ENCODE measurements at places on chromosomes 5 and 9. TPM values are rescaled to one million over a fixed set of nuclear protein-coding genes. Genes with fewer than 3 reads are reported as not detected.

DNA sequence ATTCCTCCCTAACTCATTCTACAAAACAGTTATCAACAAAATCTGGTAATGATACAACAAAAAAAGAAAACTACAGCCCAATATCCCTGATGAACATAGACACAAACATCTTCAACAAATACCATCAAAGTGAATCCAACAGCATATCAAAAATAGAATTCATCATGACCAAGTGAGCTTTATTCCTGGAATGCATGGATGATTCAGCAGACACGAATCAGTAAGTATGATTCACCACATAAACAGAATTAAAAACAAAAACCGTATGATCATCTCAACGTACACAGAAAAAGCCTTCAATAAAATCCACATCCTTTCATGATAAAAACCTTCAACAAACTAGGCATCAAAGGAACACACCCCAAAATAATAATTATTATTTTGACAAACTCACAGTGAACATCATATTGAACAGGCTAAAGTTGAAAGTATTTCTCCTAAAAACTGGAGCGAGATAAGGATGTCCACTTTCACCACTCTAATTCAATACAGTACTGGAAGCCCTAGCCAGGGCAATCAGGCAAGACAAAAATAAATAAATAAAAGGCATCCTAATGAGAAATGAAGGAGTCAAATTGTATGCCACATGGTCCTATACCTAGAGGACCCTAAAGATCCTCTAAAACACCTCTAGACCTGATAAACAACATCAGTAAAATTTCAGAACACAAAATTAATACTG is 305.1 kb upstream of the RGMB start:
- DNase-seq, result no peak

DNA sequence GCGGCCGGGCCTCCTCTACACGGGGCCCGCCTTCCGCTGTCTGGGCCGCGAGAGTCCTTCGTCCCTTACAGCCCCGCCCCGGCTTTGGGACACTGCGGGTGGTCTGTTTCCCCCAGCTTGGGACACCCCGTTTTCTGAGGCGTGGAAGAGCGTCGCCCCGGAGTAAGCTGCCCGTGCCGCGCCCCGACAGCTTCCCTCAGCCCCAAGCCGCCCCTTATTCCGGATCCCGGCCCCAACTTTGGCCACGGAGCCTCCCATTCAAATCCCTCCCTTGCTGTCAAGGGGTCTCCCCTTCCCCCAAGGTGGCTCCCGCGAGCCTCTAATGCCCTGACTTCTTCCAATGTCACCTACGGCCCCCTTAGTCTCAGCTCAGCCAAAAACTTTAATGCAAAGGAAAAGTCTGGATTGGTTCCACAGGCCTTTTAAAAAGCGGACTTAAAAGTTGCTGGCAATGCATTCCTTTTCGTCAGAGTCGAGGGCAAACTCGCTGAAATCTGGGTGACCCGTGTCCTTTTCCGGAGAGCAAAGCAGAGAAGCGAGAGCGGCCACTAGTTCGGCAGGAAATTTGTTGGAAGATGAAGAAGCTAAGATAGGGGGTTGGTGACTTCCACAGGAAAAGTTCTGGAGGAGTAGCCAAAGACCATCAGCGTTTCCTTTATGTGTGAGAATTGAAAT is 19.8 kb downstream of the EXOSC2 start:
- DNase-seq, result no peak

Gene FST
- 0.54 TPM for total RNA-seq

GRCh38 chr5:148794729-148795561 is 31.5 kb upstream of the ADRB2 start:
- no peak for DNase-seq

GRCh38 chr5:172007175-172008110 is 1.0 kb upstream of the FBXW11 start:
- no peak for DNase-seq

Gene IGFBPL1
- not detected for total RNA-seq

DNA sequence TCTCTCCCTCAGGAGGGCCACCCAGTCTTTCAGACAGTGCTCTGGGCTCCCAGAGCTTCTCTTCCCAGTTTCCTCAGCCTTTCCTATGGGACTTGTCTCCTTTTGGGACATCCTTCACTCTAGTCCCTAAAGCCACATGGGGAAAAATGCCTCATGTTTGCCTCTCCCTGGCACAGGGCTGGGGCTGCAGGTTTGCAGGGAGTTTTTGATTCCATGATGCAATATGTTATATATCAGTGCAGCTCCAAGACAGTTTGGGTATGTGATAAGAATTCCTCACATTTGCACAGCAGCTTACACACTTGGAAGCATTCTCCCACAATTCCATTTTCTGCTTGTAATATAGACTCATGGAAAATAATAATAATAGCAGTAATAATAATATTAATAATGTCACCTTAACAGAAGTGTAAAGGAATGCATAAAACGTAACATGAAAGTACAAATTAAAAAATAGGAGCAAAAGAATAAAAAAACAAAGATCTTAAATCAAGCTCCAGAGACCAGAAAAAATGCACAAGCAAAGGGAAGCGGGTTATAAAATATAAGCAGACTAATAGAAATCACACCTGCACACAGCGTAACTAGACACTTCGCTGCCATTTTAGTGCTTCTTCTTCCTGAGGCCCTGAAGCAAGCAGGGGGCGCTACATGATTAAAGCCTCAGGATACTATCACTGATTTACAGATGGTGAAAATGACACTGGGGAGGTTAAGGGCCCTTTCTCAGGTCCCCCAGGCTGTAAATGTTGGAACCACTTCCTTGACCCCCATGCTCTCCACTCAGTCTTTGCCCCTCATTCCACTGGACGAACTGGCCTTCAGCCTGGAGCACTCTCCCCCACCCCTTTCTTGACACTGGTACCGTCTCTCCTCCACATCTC is 70.0 kb upstream of the IL17B start:
- DNase-seq, result peak; percentile 46

GRCh38 chr9:120841930-120842684 is 615 bp downstream of the PSMD5 start:
- DNase-seq, result no peak

- no peak for DNase-seq
Measured at GRCh38 chr9:104779946-104780535, 16.1 kb downstream of the NIPSNAP3B start.

Data from activated CD4-positive, alpha-beta T cell treated with anti-CD3 and anti-CD28 coated beads for 36 hours (primary cell).